ENCODE measurements at places on chromosomes 12 and 14. TPM values are rescaled to one million over a fixed set of nuclear protein-coding genes. Genes with fewer than 3 reads are reported as not detected.
A peak's percentile ranks its signal among the peaks of the same experiment; 100 is the strongest.

DNA sequence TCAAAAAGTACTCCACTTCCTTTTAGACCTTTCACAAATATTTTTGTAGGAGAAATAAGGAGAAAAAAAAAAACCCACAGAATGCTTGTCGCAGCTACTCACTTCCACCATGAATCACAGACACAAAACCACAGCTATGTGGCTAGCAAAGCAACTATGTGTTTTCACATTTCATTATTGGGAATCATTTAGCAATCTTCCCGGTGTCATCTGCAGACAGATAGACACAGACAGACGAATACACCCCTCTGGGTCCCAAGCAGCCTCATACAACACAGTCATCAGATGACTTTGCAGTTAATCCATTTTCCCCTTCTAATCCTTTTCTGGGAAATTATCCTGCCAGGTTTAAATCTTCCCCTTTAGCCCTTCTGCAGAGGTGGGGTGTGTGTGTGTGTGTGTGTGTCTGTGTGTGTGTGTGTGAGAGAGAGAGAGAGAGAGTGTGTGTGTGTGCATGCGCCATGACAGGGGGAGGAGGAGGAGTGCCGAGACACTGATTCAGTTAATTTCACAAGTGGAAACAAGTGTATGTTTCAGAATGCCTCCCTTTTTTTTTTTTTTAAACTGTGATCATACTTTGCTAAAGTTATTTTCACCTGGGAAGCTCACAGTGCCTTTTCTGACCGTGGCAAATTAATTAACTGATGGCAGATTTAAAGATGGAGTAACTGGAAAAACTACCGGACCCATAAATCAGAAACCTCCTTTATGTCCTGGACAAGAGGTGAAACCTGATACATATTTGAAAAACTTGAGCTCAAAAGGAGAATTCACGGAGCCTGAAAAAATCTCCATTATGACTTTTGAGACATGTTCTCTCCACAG is 39.9 kb downstream of the LTBP2 start:
- peak; percentile 96 for DNase-seq

GRCh38 chr14:73743431-73743931 is 29.3 kb upstream of the PNMA1 start:
- peak; percentile 82 for DNase-seq

RIMBP2 gene
- total RNA-seq = not detected

GRCh38 chr14:105136401-105137322 is 31.9 kb downstream of the JAG2 start:
- no peak for DNase-seq

DNA sequence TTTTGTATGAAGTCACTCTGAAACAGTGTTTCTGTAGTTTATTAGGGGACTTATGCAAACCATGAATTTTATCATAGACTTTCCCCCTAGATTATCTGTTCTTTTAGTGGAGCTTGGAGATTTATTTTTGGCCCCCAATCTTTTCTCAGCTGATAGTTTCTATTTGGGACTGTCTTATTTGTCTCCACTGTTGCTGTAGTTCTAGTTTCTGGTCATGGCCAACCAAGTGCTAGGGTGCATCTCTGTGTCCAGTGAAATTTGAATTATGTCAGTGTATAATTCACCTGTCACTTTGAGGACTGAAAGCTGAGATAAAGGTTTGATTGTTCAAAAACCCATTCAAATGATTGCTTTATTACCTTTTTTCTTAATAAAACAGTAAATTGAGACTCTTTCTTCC is 61.3 kb downstream of the KTN1 start:
- no peak for DNase-seq

SLC17A8 gene
- not detected for total RNA-seq

KRT74 gene
- not detected for total RNA-seq

ACOT6 gene
- not detected for total RNA-seq

- no peak for DNase-seq
Observed at GRCh38 chr12:121250359-121250758, 40.4 kb downstream of the P2RX4 start.

DNA sequence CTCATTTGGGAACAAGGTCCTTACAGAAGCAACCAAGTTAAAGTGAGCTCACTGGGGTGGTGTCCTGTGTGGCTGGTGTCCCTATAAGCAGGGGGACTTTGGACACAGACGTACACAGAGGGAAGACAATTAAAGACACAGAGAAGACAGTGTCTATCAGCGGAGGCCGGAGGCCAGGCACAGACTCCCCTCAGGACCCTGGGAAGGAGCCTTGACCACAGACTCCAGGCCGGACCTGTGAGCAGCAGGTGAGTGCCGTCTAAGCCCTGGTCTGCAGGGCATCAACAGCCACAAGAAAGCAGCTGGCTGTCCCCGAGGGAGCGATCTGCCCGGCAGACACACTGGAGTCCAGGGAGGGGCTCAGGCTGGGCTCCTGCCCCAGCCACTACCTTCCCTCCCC is 219.1 kb upstream of the C14orf180 start:
- no peak for DNase-seq
